Spleen (tissue), 13 donors: ENCODE measurements at places on chromosomes 16 and 17. TPM values are rescaled to one million over a fixed set of nuclear protein-coding genes. Genes with fewer than 3 reads are reported as not detected.

Gene CLEC18A
- total RNA-seq, result 5.3 TPM

Gene KREMEN2
- total RNA-seq, result not detected

Gene LYRM9
- total RNA-seq, result 19.0 TPM

Gene ZNF750
- 0.13 TPM for total RNA-seq

Gene ZNF205
- total RNA-seq, result 10.4 TPM

Gene OTOA
- total RNA-seq, result 3.1 TPM
